ENCODE measurements at places on chromosomes 12 and 14.

DNA sequence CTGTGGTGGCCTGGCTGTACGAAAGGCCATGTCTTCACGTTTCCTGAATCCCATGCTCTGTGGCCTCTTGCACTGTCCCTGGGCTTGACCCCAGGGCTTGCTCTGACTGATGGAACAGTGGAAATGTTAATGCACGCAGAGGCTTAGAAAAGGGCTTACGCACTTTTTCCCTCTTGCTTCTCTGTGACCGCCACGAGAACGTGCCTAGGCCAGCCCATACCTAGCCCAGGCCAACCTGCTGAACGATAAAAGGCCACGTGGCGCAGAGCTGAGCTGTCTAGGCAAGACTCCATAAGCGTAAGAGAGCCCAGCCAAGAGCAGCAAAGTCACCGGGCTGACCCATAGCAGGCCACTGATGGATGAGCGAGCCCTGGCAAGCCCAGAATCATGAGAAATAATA is 18.3 kb downstream of the TTC7B start:
- DNase-seq = no peak

DNA sequence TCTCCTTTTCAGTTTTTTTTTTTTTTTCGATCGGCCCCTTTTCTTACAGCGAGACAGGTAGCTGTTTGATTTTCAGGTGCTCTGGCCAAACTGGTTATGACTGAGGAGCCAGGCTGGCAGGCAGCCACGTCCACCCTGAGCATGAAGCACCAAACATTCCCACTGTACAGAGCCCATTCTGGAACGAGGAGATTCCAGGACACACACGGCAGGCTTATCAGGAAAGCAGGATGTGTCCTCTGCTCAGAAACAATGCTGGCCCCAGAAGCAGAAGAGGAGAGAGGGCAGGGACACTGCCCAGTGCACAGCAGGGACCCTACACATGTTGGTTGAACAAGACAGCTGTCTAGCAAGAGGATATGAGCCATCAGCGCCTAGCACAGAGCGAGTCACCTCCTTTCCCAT is 3.7 kb upstream of the KRT2 start:
- no peak for DNase-seq

- DNase-seq = no peak
Measured at GRCh38 chr12:54172168-54172567, 16.6 kb downstream of the SMUG1 start.

- DNase-seq = no peak
Measured at GRCh38 chr12:49098035-49098451, 3.4 kb upstream of the DHH start.

DNA sequence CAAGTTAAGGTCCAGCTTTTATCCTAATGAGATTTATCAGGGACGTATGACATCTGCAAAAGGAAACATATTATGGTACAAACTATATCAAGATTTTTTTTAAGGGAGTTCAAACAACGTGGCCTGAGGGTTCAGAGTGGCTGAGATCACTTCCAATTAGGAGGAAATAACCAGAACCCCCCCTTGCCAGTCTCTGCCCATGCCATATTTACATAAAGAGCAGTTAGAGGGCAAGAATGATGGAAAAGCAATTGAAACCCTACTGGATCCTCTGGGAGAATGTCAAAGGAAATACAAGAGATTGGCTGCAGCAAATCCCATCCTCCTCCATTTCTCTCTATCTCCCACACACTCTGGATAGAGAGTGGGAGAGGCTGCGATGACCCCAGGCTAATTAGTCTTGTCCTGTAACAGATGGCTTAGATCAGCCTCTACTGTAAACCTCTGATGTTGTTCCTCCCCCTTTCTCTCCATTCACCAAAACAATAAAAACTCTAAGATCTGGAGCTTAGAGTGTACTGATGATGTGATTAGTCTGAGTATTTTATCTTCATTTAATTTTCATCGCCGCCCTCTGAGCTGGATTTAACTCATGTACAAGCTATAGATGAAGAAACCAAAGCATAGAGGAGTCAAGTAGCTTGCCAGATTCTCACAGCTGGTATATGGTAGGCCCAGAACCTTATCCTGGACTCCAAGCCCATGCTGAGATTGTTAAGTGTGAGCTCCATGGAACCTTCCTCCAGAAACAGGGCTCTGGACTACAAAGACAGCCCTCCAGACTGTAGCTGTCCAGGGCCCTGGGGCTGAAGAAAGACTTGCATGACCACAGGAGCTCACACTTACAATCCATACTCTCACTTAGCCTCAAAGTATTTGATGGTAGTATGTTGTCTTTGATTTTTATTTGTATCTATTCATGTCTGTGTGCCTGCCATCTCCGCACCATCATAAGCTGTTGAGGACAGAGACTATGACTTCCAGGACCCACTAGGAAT is 54.1 kb upstream of the GNG2 start:
- no peak for DNase-seq

DNA sequence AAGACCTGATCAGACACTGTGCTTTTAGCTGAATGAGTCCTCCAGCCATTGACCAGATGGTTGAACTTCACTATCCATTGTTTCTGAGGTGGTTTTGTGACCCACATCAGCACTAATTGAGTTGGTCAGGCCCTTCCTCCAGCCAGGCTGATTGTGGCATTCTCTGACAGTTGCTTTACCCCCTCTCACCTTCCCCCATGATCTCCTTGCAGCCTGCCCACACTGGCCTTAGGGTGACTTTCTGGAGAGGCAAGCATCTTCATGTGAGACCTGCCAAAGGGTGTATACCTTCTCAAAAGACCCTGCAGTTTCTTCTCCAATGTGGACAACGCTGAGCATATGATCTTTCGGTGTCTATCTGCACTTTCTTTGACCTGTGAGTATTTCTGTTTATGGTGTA is 83.9 kb downstream of the GPATCH2L start:
- no peak for DNase-seq

DNA sequence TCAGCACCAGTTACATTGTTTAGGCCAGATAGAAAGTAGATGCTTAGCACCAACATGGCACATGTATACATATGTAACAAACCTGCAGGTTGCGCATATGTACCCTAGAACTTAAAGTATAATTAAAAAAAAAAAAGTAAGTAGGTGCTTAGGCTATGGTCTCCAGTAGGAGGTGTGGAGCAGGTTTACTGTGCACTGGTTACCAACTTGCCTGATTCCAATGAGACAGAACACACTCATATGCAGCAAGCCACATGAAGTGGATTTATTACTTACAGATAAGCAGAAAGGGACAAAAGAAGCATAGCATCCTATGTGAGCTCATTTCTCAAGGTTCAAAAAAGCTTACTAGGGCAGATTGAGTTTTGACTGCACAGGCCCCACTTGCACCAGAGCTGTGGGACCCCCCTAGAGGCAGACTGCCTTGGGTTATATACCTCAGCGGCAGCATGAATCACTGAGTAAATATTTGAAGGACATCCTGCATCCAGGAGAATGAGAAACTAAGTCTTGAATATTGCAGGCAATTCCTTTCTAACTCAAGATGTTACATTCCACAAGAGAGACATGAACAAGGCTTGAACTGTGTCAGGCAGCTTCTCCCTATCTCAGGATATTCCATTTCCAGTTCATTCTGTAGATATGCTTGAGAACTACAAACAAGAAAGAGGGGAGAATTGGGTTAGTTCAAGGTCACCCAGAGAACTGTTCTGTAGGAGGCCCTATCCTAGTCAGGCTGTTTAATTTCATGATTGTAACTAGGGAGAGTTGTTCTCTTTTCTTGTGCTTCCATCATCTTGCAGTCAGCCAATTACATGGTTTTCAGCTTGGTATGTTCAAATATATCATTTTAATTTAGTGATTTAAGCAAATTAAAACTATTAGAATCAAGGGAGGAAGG is 30.1 kb downstream of the LRFN5 start:
- no peak for DNase-seq

DNA sequence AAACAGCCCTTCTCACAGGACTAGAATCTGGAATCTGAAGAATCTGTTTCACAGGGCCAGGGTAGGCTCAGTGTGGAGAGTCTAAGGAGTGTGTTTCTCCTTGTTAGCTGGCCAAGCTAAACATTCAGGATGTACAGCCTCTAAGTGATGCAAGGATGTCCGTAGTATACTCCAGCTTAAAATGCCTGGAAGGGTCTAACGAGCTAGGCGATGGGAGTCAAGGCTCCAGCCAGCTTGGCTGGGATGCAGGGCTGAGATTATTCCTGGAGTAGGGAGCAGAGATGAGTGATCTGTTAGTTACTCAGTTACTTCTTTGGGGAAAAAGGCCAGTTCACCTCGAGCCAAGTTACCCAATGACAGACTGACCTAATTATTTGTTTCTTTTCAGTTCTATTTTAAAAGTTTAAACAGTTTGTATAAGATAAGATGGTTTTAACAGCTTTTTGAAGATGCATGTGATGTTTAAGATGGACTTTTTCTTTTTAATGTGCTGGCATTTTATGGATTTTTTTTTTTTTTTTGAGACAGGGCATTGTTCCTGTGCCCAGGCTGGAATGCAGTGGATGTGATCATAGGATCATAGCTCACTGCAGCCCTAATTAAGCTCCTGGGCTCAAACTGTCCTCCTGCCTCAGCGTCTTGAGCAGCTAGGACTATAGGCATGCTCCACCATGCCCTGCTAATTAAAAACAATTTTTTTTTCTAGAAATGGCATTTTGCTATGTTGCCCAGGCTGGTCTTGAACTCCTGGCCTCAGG is 41.1 kb downstream of the SYNE2 start:
- peak; percentile 69 for DNase-seq

Data from right forelimb (tissue), 1 donor.